ENCODE measurements at places on chromosomes 3 and 15.

GRCh38 chr3:171553086-171553485 lies 92.9 kb upstream of the TNIK start:
- DNase-seq = no peak

DNA sequence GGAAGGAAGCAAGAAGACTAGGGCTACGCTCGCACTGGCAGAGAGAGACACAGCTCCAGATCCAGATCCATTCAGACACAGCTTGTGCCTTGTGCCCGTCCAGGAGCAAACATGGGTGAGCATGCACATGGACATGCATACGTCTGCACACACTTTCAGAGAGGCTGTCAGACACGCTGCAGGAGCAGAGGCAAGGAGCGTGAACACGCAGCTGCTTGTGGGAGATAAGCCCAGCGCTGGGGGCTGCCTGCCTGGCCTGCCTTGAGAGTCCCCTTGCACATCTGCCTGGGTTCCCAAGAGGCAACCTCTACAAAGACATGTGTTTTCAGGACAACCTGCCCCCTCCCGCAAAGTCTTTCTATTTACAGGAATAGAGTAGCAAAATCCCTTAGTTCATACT lies 13.6 kb upstream of the BAHD1 start:
- DNase-seq = no peak

DNA sequence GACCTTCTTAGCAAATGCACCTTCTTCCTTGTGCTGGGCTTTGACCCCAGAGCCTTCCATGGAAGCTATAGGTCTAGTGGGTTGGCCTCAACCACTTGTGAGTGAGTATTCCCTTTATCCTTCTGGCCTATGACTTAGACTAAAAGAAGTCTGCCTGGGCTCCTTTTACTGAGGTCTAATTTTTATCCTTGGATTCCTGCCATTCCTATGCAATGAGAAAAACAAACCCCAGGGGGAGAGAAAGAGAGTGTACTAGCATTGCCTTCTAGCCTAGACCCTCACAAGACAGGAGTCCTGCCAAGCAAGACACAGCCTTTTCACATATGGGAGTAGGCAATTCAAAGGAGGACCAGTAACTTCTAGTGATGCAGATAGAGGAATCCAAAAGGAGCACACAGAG lies 155.4 kb downstream of the PPM1L start:
- no peak for DNase-seq

GRCh38 chr3:40939741-40940130 lies 259.6 kb upstream of the CTNNB1 start:
- DNase-seq = no peak

DNA sequence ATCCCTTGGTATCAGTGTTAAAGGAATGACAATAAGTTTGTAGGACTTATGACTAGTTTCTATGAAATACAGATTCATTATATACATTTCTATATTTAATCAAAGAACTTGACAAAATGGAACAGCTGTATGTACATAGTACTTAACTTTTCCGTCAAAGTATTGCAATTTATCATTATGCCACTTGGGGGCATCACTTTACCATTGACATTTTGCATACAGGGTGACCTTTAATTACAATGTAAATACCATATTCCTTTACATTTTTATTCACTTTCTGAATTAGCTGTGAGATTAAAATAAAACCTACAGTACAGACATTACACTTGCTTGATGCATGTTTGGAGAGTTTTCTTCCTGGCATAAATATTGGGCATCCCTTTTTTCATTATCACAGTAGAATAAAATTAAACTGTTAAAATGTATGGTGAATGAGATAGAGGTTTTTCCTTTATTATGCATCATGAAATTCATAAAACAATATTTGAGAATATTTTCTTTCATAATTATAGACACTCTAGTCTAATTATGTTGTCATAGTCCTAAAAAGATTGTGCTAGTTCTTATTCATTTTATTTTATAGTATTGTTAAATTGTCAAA lies 6.9 kb downstream of the NEK11 start:
- peak; percentile 77 for DNase-seq

- DNase-seq = no peak
Observed at GRCh38 chr15:60523056-60523455, 44.1 kb upstream of the ICE2 start.

GRCh38 chr15:90419738-90420406 lies 31.8 kb downstream of the IQGAP1 start:
- peak; percentile 41 for DNase-seq

DNA sequence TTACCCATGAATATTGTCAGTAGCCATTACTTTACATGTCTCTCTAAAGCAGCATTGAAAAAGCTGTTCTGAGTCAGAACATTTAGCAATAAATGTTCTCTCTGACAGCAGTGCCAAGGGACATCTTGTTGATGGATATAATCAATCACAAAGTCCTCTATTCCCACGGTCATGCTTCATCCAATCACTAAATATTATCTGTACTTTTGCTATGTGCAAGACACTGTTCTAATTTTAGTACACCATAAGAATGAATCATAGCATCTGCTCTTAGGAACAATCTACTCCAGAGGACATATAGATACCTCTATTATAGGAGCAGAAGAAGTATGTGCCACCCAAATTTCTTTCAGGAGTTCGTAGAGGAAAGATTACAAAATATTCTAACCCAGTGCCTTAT lies 142.5 kb upstream of the MBNL1 start:
- DNase-seq = no peak

- no peak for DNase-seq
Observed at GRCh38 chr3:62529230-62529629, 155.9 kb upstream of the FEZF2 start.

GRCh38 chr3:118527514-118528044 lies 507.1 kb downstream of the IGSF11 start:
- DNase-seq = no peak

GRCh38 chr3:102790747-102791325 lies 356.0 kb downstream of the ZPLD1 start:
- no peak for DNase-seq

DNA sequence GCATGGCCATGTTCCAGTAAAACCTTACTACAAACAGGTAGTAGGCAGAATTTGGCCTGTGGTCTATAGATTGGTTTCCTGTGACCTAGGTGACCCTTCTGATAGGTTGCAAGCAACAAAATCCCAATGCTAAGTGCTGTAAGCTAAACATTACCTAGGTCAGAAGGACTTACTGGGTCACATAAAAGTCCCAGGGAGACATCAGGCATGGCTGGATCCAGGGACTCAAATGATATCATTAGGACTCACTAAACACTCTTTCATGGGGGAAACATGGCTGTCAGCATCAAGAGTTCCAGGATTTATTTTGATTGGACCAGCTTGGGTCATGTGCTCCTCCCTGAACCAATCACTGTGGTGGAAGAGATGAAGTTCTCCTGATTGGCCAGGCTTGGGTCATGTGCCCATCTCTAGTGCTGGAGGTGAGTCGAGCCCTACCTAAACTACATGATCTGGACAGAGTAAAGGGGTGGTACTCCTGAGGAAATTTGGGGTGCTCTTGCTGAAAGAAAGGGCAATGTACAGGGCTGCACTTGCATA lies 16.8 kb upstream of the SLC6A1 start:
- DNase-seq = no peak

DNA sequence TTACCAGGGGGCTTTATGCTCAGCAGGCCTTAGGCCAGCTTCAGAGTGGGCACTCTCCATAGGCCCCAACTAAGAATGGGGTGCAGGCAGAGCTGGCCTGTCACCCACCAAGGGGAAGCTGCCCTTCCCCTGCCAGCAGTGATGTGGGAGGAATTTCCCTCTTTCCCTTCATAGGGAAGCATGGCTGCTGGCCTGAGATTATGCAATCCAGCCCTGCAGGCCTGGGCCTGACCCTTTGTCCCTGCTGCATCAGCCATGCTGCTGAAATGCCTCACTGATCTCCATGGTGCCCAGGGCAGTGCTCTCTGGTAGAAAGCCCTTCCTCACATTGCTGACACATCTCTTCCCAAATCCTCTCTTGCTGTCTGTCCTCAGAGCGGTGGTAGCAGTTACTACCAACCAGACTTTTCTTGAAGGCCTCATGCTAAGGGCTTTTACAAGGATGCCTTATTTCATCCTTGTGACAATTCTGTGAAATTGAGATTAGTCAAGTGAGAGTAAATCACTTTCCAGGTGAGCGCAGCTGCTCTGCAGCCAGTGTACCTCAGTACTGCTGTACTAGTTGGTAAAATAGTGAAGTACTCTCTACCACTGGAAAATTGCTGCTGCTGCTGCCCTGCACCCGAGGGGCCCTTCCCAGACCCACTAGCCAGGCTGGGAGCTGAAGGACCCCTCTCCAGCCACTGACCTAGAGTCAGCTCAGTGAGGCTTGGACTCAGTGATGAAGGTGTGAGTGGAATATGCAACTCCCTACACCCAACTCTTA lies 33.8 kb downstream of the MRAS start:
- DNase-seq = no peak

- no peak for DNase-seq
Observed at GRCh38 chr3:74351213-74351612, 263.2 kb downstream of the CNTN3 start.

GRCh38 chr15:70340494-70340870 lies 242.8 kb upstream of the TLE3 start:
- DNase-seq = no peak

- peak; percentile 41 for DNase-seq
Observed at GRCh38 chr3:187318819-187319616, 27.5 kb upstream of the MASP1 start.

- DNase-seq = no peak
Observed at GRCh38 chr3:102132370-102132769, 283.1 kb downstream of the NFKBIZ start.

DNA sequence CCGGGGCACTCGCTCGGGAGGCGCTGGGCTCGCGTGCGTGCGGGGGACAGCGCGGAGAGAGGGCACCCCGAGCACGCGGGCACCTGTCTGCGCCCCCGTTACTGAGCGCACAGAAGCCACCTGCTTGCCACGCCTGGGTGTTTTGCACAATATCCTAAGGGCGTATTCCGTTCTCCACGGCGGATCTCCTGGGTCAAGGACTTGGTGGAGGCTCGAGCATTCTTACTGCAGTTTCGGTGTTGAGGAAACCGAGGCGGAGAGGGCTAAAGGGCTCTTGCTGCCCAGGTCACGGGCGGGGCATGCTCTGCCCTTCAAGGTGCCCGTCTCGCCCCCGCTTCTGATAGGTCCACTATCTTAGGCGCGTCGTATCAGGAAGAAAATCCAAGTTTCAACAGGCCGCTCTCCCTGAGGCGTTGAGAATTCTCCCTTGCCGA lies 526 bp downstream of the GPD1L start:
- no peak for DNase-seq

GRCh38 chr3:79361748-79362378 lies 405.9 kb downstream of the ROBO1 start:
- DNase-seq = no peak

GRCh38 chr15:50676799-50677483 lies 9.7 kb downstream of the TRPM7 start:
- no peak for DNase-seq

DNA sequence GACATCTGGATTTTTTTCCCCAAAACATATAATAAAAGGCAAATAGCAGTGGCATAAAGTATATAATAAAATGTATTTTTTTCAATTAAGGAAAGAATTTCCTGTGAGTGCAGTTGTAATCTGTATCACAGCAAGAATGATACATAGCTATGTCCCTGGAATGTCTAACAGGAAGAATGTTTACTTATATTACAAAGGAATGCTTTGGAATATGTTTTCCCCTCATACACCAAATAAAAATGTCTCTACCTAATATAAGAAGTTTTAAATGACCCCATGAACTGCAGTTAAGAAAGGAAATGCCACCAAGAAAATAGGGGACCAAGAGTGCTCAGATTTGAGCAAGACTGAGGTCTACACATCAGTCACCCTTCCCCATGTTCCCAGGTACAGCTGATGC lies 38.0 kb upstream of the ATP11B start:
- DNase-seq = no peak

GRCh38 chr15:83983634-83984458 lies 251.7 kb upstream of the GOLGA6L4 start:
- no peak for DNase-seq

DNA sequence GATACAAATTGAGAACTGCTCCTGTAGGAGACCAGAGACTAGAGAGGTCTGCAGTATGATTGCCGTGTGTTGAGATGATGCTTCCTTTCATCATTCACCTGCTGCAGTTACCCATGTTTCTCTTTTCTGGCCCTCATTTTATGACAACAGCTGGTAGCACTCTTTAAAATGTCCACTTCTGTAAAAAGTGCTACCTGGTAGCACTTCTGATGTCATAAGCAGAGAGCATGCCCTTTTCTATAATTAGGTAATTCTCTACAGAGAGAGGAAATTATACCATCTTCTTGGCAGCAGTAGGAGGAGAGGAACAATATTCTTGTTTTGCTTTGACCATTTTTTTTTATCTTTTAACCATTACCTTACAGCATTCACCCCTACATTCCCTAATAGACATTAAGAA lies 123.8 kb downstream of the PPM1L start:
- DNase-seq = no peak

- no peak for DNase-seq
Observed at GRCh38 chr3:160691151-160691550, 14.2 kb downstream of the ARL14 start.

DNA sequence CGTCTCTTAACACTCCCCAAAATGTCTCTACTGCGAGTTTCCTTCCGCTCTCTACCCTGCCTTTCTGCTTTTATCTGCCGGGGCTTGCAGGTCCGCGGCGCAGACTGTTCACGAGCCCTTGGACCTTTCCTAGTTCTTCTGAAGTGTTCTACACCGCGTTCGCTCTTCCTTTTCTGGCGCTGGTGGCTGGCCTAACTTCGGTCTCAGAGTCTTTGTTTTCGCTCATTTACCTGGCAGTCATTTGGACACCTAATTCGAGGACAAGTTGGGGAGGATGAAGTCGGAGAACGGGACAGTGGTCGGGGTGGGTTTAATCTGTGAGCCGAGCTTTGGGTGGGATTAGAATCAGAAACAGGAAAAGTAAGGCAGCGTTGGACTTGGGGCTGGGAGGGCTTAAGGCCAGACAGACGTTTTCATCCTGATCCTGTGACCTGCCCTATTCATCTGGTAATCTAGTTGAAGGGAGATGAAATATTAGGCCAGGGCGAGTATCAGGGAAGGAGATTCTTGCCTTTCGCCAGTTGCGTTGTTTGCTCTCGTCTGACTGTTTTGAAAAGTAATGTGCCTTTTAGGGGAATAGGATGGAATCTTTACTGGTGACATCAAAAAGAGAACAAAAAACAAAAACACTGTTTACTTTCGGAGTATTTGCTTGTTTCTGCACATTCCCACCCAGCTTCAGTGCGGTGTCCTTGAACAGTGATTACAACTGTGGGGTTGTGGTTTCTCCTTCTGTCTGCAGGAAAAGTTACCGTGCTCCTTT lies 1.8 kb downstream of the DIPK2A start:
- peak; percentile 75 for DNase-seq

DNA sequence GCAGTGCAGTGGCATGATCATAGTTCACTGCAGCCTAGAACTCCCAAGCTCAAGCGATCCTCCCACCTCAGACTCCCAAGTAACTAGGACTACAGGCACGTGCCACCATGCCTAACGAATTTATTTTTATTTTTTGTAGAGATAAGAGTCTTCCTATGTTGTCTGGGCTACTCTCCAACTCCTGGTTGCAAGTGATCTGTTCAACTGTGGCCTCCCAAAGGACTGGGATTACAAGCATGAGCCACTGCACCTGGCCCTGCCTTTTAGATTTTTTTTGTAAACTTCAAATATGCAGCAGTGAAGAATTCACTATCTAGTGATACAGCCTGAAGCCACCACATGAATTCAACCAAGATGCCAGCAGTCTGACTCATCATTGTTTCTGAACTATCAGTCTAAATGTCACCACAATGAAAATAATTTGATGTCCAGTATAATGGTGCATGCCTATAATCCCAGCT lies 32.7 kb downstream of the UBXN7 start:
- DNase-seq = no peak

- DNase-seq = no peak
Observed at GRCh38 chr3:165640970-165641369, 196.3 kb downstream of the BCHE start.

GRCh38 chr3:139537361-139537760 lies 2.2 kb downstream of the RBP1 start:
- no peak for DNase-seq

All from CD4-positive, alpha-beta T cell treated with Interleukin-15 for 4 hours (primary cell).